Kidney capillary endothelial cell (primary cell): ENCODE measurements at places on chromosomes 11 and 22.

GRCh38 chr11:77199137-77199745 is 71.2 kb downstream of the MYO7A start:
- no peak for DNase-seq

DNA sequence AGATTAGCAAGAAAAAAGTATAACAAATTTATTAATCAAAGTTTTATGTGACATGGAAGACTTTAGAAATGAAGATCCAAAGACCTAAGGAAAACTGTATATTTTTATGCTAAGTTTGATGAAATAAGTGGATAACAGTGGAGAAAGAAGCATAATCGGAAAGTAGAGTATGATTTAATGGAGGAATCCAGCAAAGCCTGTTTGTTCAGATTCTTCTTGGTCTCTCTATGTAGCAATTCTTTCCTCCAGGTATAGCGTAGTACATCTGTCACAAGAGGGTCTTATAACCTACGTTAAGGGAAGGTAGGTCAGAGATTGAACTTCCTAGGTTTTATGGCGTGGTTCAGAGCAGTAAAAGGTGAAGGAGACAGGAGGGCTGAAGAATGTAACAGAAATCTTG is 600.6 kb upstream of the CHORDC1 start:
- no peak for DNase-seq

GRCh38 chr11:66619080-66619554 is 2.7 kb downstream of the RBM14 start:
- DNase-seq = no peak

DNA sequence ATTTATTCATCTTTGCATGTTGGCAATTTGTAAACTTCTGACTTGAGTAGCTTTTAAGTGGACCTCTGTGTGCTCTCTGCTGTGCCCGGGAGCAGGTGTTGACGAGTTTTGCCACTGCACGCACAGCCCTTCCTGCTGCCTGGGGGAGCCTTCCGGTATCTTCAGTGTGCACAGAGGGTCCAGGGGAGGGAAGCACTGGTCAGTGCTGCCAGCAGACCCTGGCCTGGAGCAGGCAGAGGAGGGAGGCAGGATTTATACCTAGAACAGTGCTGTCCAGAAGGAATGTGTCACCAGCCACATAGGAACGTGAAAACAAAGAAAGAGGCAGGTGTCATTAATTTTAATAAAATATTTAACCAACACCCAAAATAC is 403.6 kb downstream of the TBC1D22A start:
- DNase-seq = no peak

DNA sequence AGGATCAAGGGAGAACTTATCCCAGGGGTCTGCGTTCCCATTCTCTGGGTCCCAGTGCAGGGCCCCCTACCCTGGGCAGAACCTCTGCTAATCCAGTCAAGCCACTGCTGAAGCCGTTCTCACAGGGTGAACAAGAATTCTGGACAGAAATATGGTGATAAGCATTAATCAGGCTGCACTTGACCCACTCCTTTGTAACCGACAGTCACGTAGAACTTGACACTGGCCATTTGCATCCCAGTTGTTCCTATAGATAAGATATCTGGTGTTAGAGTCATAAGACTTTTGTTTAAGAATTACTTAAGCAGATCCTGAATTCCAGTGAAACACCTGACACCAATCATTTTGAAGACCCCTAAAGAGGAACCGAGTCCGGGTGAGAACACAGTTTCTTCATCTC is 107.5 kb upstream of the THY1 start:
- DNase-seq = no peak

GRCh38 chr11:119518746-119519730 is 96.1 kb upstream of the THY1 start:
- no peak for DNase-seq

DNA sequence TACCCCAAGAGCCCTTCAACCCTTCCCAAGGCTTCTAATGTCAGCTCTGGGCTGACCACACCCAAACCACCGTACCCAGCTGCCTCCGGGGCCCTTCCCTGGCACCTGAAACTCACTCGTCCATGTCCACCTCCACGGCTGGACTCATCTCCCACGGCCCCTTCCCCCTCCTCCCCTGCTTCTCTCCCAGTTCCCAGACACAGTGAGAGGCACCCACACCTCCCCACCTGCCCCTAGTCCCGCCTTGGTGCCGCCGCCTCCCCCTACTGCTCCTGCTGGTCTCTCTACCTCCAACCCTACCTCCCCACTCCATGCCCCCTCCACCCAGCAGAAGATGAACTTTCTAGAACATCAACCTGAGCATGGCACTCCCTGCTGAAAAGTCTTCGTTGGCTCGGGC is 39.5 kb downstream of the ELFN2 start:
- no peak for DNase-seq

- DNase-seq = no peak
Measured at GRCh38 chr22:29388759-29389090, 355 bp upstream of the AP1B1 start.

GRCh38 chr11:79415411-79415810 is 25.4 kb downstream of the TENM4 start:
- no peak for DNase-seq

GRCh38 chr22:31126128-31126868 is 3.5 kb downstream of the INPP5J start:
- no peak for DNase-seq

- no peak for DNase-seq
Measured at GRCh38 chr11:29256580-29256979, 760.2 kb downstream of the KCNA4 start.

DNA sequence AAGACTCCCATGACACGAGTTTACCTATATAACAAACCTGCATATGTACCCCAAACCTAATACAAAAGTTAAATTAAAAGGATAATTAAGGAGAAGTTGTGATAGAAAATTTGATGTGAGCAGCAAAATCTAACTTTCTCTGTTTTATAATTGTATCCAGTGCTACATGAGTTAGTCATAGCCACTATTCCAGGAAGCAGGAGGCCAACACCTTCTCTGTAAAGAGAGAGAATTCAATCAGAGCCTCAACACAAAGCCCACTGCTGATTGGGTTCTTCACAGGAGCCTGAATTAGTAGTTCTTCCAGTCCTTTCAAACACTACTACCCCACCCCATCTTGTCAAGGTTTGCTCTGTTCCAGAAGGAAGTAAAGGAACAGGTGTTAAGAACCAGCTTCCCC is 84.2 kb downstream of the BLID start:
- no peak for DNase-seq

DNA sequence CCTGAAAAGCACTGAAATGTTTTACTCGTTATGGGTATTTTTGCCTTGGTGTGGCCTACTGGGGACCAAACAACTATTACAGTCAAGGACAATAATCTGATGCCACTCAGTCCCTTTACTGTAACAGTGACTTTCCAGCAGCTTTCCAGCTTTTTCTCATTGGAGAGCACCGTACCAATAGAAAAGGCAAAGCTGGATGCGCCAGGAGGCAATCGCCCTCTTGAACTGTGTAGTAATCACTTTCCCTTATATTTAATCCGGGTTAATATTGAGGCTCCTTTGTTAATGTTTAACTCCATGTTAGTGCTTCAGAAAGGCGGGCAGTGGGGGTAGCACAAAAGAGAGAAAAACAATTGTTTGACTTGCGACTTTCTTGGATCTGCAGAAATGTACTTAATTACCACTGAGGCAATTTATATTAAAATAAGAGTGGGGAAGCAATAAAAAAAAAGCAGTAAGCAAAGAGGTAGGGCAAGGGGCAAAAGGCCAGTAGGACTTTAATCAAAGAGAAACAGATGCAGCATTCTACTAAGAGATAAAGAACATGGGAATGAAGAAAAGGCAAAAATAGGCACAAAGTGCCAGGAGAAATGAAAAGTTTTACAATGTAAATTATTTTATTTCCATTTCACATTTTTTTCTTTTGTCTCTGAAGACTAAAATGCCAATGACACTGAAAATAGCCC is 81.6 kb downstream of the LRRC4C start:
- DNase-seq = no peak

DNA sequence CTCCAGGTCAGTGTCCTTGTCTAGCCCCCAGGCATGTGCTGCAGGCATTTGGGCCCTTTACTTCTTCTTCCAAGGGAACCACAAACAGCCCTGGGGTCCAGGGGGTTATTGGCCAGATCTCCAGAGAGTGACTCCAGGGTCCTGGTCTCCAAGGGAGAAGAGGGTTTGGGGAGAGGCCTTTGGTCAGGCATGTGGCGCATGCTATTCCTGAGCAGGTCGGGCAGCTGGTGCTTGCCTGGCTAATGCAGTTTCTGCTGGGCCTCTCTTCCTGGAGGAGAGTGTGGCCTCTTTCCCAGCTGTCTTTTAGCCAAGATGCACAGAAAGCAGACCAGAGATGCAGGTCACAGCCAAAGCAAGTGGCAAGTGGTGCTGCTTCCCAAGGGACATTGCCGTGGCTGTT is 3.8 kb upstream of the RFPL2 start:
- no peak for DNase-seq

DNA sequence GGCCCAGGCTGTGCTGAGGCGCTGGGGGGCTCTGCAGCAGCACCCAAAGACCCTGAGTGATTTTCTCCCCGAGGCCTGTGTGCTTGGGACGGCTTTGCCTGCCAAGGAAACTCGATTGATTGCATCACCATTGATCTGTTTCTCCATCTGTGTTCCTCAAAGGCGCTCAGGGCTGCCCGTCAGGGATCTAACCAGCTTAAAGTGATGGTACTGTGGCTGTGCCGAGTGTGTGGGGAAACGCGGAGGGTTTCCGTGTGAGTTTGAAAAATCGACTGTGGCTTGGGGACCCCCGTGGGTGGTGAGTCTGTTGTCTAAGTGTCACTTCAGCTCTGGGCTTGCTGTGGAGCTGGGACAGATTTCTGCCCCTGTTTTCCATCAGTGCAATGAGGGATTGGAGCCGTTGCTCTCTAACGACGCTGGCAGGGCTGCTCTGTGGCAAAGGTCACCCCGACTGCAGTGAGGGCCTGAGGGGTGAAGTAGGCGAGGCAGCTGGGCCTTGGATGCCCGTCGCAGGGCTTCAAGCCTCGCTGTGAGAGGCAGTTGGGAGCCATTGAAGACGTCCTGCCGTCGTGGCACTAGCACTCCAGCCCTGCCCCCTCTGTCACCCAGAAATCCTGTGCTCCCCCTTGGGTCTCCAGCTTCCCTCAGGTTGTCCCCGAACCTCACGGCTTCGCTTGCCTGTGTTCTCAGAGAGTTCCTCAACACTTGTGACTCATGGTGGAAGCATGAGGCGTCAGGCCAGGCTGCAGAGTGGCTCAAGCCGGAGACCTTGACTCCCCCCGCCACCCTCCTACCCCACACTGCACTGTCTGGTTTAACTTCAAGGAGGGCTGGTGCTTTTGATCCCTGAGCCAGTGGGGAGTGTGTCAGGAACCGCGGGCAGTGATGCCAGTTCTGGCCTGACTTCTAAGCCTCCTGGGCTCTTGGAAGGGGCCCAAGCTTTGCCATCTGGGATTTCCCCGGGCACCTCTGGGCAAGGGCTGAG is 21.8 kb downstream of the CACNA1I start:
- DNase-seq = no peak

DNA sequence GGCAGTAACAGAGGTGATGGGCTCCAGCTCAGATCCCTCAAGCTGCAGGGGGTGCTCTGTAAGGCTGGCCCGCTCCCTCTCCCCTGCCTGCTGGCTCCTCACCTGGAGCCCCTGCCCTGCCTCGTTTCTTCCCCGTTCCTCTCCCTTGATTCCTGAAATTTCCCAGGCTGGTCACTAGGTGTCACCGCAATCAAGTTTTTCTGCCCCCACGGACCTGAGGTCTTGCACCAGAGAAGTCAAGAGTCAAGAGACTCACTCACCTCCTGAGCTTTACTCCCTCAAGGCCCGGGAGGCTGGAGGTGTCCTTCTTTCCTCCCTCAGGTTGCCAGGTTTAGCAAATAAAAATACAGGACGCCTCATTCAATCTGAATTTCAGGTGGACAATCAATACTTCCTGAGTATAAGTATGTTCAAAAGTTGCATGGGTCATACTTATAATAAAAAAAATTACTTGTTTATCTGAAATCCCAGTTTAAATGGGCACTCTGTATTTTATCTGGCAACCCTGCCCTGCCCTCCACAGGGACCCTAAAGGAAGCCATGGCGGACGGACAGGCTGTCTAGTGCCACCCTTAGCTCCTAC is 69.2 kb downstream of the SCUBE1 start:
- DNase-seq = peak; percentile 79

GRCh38 chr11:47369676-47370075 is 8.7 kb downstream of the SPI1 start:
- DNase-seq = no peak

- DNase-seq = no peak
Measured at GRCh38 chr11:9438611-9439010, 22.2 kb upstream of the ZNF143 start.

GRCh38 chr11:37171451-37171850 is 573.4 kb upstream of the RAG2 start:
- no peak for DNase-seq

- no peak for DNase-seq
Measured at GRCh38 chr22:30301995-30302809, 12.9 kb upstream of the CASTOR1 start.

DNA sequence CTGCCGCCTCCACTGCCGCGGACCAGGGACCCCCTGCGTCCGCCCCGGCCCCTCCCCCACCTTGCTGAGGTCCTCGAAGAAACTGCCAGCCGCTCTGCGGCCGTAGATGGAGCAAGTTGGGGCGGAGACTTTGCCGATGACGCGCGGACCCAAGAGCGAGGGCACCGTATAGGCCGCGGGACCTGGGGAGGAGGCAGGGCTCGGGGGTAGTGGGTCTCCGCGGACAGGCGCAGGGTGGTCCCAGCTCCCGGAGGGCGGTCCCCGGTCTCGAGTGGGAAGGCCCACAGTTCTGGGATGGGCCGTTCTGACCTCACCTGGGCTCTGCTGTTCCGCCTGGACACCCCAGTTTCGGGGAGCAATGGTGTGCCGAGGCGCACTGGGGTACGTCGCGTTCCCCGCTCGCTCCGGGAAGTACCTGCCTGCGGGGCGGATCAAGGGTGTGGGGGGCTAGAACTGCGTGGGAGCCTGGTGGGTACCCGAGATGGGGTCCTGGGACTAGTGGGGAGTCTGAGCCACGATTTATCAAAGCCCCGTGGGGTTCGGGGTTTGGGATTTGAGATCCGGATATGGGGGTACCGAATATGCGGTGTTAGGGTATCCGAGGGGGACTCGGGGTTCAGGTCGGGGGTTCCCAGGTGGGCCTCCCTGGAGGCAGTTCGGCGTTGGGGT is 1.2 kb upstream of the TYMP start:
- peak; percentile 26 for DNase-seq

GRCh38 chr22:18078329-18079041 is 695 bp downstream of the PEX26 start:
- no peak for DNase-seq

DNA sequence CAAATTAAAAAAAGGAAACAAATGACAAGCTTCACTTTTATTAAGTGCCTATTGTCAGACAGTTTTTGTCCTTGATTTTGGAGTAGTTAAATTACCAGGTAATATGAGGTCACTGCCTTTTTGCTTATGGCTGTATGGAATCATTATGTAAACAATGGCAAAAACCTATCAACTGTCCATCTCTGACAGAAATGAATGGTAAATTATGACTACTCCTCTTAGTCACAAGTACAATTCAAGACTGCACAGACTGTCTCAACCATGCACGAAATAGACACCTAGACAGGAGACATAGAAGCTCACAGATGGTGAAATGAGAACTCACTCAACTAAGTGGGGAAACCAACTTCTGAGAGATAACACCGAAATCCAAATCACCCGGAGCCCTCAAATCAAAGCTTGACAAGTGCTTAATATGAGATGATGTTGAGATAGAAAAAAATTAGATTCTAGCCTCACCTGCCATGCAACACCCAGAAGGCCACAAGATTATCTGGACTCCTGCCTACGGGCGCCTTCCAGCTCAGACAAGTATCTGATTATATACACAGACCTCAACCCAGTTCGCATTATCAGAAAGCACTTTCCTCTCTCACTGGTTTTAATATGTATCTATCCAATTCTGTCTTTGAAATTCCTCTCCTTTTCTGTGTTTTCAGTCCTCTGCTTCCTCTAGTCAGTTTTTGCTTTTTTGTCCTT is 199.3 kb downstream of the CADM1 start:
- DNase-seq = no peak

GRCh38 chr11:126396965-126397364 is 41.5 kb downstream of the ST3GAL4 start:
- DNase-seq = no peak
